Aortic smooth muscle cell (primary cell): ENCODE measurements at places on chromosomes 16 and 17. TPM values are rescaled to one million over a fixed set of nuclear protein-coding genes. Genes with fewer than 3 reads are reported as not detected.

The PRSS21 gene
- not detected in 2 replicates for total RNA-seq

The KCNG4 gene
- under 0.01 TPM in 1 of 2 replicates, not detected in the other for total RNA-seq

The NAA60 gene
- 8.9 and 13.9 TPM in 2 replicates for total RNA-seq

The DOC2A gene
- total RNA-seq: 0.26 and 0.31 TPM in 2 replicates

The OR1F1 gene
- not detected in 2 replicates for total RNA-seq

The GAST gene
- total RNA-seq: not detected in 2 replicates

The KRTAP9-8 gene
- not detected in 2 replicates for total RNA-seq

The SLC16A13 gene
- total RNA-seq: 0.12 and 0.13 TPM in 2 replicates

The SMPD3 gene
- total RNA-seq: not detected in 2 replicates

The PRSS53 gene
- total RNA-seq: 1.3 and 1.5 TPM in 2 replicates

The CDK10 gene
- total RNA-seq: 32.9 and 33.2 TPM in 2 replicates

The RBFOX1 gene
- total RNA-seq: not detected in 2 replicates

The SLC5A2 gene
- 0.06 TPM in 1 of 2 replicates, not detected in the other for total RNA-seq

The LLGL1 gene
- 27.3 and 29.3 TPM in 2 replicates for total RNA-seq

The KRT40 gene
- not detected in 2 replicates for total RNA-seq

The SLFN12 gene
- total RNA-seq: 38.8 and 49.2 TPM in 2 replicates

The CFAP97D1 gene
- total RNA-seq: under 0.01 TPM in 2 replicates

The TNS4 gene
- total RNA-seq: under 0.01 TPM in 1 of 2 replicates, not detected in the other

The OR1A1 gene
- total RNA-seq: not detected in 2 replicates

The TRPV3 gene
- total RNA-seq: 0.53 and 0.68 TPM in 2 replicates

The SPAG7 gene
- 70.6 and 79.0 TPM in 2 replicates for total RNA-seq

The KIF2B gene
- total RNA-seq: not detected in 2 replicates

The TBC1D3E gene
- total RNA-seq: not detected in 2 replicates

The RPA1 gene
- total RNA-seq: 46.8 and 47.2 TPM in 2 replicates

The KRTAP16-1 gene
- not detected in 2 replicates for total RNA-seq

The PIPOX gene
- total RNA-seq: 2.7 and 2.8 TPM in 2 replicates

The TTYH2 gene
- total RNA-seq: 0.93 and 1.7 TPM in 2 replicates

The MT3 gene
- not detected in 2 replicates for total RNA-seq

The ZFP3 gene
- total RNA-seq: 1.3 and 1.7 TPM in 2 replicates

The CACNA1G gene
- total RNA-seq: 0.37 and 0.40 TPM in 2 replicates

The ITGAX gene
- total RNA-seq: 0.12 and 0.26 TPM in 2 replicates

The KRT15 gene
- total RNA-seq: 2.5 and 3.0 TPM in 2 replicates

The LRRC37A gene
- total RNA-seq: 1.1 and 1.7 TPM in 2 replicates

The DRC7 gene
- not detected in 2 replicates for total RNA-seq

The KRT14 gene
- total RNA-seq: 1.1 TPM in 1 of 2 replicates, not detected in the other

The USP10 gene
- total RNA-seq: 32.3 and 37.1 TPM in 2 replicates

The ABI3 gene
- total RNA-seq: 0.25 and 0.53 TPM in 2 replicates
